ENCODE measurements at places on chromosomes 11 and 22. TPM values are rescaled to one million over a fixed set of nuclear protein-coding genes. Genes with fewer than 3 reads are reported as not detected.

The LIF gene
- total RNA-seq, result not detected

The TCN1 gene
- not detected for total RNA-seq

The GGT5 gene
- 95.9 TPM for total RNA-seq

The DDTL gene
- total RNA-seq, result not detected

The OR2AT4 gene
- total RNA-seq, result not detected

The GPHA2 gene
- not detected for total RNA-seq

The CARNS1 gene
- total RNA-seq, result 3.3 TPM

GRCh38 chr11:31757260-31757835, 53.8 kb downstream of the PAX6 start:
- H3K27me3 ChIP-seq, result no peaks in the 10 kb centered on the region
- no peak overlapping the region for H3K27ac ChIP-seq
- no peak overlapping the region for H3K4me3 ChIP-seq
- no peak for DNase-seq
- no peaks in the 10 kb centered on the region for H3K36me3 ChIP-seq

GRCh38 chr11:12048936-12049790, 40.7 kb upstream of the DKK3 start:
- no peak overlapping the region for H3K4me3 ChIP-seq
- no peaks in the 10 kb centered on the region for H3K27me3 ChIP-seq
- H3K4me1 ChIP-seq, result no peaks in the 10 kb centered on the region
- DNase-seq, result no peak

GRCh38 chr11:27557226-27557625, 50.7 kb upstream of the LIN7C start:
- no peak for DNase-seq
- no peaks in the 10 kb centered on the region for H3K27me3 ChIP-seq
- no peaks in the 10 kb centered on the region for H3K4me1 ChIP-seq
- no peak overlapping the region for H3K4me3 ChIP-seq
- H3K36me3 ChIP-seq, result no peaks in the 10 kb centered on the region
- H3K27ac ChIP-seq, result no peak overlapping the region

DNA sequence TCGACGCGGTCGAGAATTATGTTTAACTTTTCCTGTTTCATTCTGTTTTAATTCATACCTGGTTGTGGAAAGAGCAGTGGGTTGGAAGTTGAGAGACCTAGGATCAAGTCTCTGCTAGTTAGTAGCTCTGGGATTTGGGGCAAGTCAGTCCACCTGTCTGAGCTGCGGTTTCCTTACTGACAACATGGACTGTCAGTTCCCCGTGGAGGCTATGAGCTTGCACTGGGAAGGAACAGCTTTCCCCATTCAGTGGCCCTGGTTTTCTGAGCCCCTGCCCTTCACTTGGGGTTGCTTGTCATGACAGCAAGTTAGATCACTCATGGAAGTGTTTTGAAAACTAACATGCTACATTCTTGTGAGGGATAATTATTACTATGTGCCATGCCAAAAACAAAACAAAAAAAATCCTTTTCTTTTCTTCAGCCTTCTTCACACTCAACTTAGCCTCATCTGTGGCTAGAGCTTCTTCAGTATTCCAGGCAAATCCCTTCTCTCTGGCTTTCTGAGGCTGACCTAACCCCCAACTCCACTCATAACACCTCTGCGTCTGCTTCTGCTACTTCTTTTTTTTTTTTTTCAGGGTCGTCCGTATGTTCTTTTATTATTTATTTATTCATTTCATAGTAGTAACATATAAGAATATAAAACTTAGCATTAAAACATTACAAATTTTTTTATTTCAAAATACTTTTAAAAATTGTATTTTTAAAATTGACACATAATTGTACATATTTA, 43.0 kb upstream of the ZBED5 start:
- no peak for DNase-seq
- H3K27ac ChIP-seq, result peak overlapping the region; percentile 91
- H3K4me1 ChIP-seq, result peaks cover 18% of the 10 kb centered on the region
- no peaks in the 10 kb centered on the region for H3K27me3 ChIP-seq
- H3K36me3 ChIP-seq, result no peaks in the 10 kb centered on the region
- no peak overlapping the region for H3K4me3 ChIP-seq

GRCh38 chr22:35328472-35328885, 28.8 kb downstream of the TOM1 start:
- no peak overlapping the region for H3K4me3 ChIP-seq
- H3K36me3 ChIP-seq, result no peaks in the 10 kb centered on the region
- DNase-seq, result no peak
- peaks cover 4% of the 10 kb centered on the region for H3K4me1 ChIP-seq
- no peaks in the 10 kb centered on the region for H3K27me3 ChIP-seq
- H3K27ac ChIP-seq, result no peak overlapping the region

DNA sequence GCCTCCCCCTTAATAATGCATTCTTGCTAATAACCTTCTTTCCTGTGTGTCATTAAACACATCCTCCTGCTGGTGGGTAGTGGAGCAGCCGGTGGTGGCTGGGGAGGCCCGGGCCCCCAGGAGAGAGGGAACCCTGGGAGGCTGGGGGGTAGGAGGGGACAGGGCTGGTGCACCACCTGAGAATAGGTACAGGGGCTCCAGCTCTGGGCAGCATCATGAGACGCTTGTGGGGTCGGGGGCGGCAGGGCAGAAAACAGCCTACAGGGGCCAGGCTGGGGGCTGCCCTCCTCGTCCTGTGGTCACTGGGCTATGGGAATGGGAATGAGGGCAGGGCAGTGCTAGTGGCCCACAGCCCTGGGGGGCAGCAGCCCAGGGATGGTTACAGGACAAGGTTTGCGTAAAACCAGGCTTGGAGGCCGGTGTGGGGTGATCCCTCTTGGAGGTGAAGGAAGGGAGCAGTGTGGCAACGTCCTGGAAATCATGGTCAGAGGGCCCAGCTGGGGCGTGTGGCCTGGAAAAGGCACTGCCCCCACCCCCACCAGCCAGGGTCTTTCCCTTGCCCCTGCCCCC, 18.5 kb upstream of the CCDC188 start:
- DNase-seq, result no peak
- no peaks in the 10 kb centered on the region for H3K4me1 ChIP-seq
- H3K36me3 ChIP-seq, result no peaks in the 10 kb centered on the region
- H3K27me3 ChIP-seq, result no peaks in the 10 kb centered on the region
- H3K27ac ChIP-seq, result no peak overlapping the region

- H3K27ac ChIP-seq, result no peak overlapping the region
- no peaks in the 10 kb centered on the region for H3K4me1 ChIP-seq
Observed at GRCh38 chr11:125239585-125240560, 75.3 kb downstream of the PKNOX2 start.

DNA sequence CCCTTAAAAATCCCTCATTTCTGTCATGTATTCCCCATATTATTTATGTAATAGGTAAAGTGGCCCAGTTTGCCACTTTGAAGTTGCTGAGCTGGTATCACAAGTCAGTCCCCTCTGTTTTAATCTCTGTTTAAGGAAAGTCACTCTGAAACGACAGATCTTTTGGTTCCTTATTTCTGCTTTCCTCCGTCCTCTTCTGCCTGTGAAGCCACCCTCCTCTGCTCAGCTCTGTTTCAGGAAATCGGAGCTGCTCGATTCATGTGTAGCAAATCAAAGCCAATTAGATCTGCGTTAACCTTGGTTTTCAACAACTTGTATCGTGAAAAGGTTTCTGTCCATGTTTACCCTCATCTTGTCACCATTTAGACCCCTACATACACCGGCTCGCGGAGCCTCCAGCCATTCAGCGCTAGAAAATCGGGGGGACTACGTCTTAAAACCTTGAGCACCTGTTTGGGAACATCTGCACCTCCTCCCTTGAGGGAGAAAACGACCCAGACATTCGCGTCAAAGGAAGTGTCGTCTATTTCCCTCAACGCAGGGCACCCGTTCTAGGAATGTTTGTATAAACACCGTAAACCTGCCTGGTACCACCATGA, 576 bp upstream of the SC5D start:
- H3K36me3 ChIP-seq, result no peaks in the 10 kb centered on the region
- peak overlapping the region; percentile 87 for H3K27ac ChIP-seq
- H3K4me3 ChIP-seq, result peak overlapping the region; percentile 92
- no peak for DNase-seq
- no peaks in the 10 kb centered on the region for H3K27me3 ChIP-seq

- H3K36me3 ChIP-seq, result no peaks in the 10 kb centered on the region
- no peak overlapping the region for H3K4me3 ChIP-seq
- H3K27ac ChIP-seq, result no peak overlapping the region
- DNase-seq, result no peak
- H3K27me3 ChIP-seq, result no peaks in the 10 kb centered on the region
Observed at GRCh38 chr11:66036334-66036710, 10.0 kb upstream of the CATSPER1 start.

- DNase-seq, result no peak
- no peaks in the 10 kb centered on the region for H3K4me1 ChIP-seq
- H3K27ac ChIP-seq, result no peak overlapping the region
- H3K27me3 ChIP-seq, result no peaks in the 10 kb centered on the region
Observed at GRCh38 chr11:43222215-43222614, 89.6 kb upstream of the API5 start.

GRCh38 chr22:25845985-25846745, 104.2 kb downstream of the MYO18B start:
- no peak overlapping the region for H3K4me3 ChIP-seq
- DNase-seq, result no peak
- no peaks in the 10 kb centered on the region for H3K36me3 ChIP-seq
- no peak overlapping the region for H3K27ac ChIP-seq
- no peaks in the 10 kb centered on the region for H3K27me3 ChIP-seq

DNA sequence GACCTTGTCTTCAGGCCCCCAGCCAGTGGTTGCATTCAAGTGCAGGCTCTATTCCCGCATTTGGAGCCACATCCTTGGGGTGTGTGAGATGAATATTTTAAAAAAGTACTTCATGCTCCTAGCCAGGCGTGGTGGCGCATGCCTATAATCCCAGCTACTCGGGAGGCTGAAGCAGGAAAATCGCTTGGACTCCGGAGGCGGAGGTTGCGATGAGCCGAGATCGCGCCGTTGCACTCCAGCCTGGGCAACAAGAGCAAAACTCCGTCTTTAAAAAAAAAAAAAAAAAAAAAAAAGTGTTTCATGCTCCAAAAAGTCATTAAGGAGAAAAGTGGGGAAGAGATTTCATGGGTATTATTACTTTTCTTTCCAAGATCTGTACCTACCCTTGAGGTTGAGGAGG, 18.0 kb downstream of the SCUBE1 start:
- DNase-seq, result no peak
- no peak overlapping the region for H3K4me3 ChIP-seq
- no peak overlapping the region for H3K27ac ChIP-seq
- no peaks in the 10 kb centered on the region for H3K27me3 ChIP-seq

DNA sequence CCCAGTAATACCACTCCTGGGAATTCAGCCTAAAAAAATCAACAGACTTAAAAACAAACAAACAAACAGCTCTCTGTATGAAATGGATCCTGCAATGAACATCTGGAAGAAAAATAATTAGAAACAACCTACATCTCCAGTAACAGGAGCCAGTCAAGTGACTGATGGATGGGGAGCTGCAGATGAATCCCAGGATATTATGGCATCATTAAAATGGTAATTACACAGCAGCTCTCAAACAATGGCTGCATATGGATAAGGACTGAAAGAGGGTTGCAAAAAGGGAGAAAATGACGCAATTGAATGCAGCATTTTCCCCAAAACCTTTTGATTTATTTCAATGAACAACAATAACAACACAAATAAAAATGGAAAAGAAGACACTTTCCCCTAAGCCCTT, 4.1 kb downstream of the NPTXR start:
- no peaks in the 10 kb centered on the region for H3K36me3 ChIP-seq
- H3K4me3 ChIP-seq, result no peak overlapping the region
- no peaks in the 10 kb centered on the region for H3K27me3 ChIP-seq
- no peak for DNase-seq
- no peak overlapping the region for H3K27ac ChIP-seq
- no peaks in the 10 kb centered on the region for H3K4me1 ChIP-seq

- no peaks in the 10 kb centered on the region for H3K36me3 ChIP-seq
- H3K4me3 ChIP-seq, result no peak overlapping the region
- H3K27ac ChIP-seq, result no peak overlapping the region
- no peak for DNase-seq
Observed at GRCh38 chr11:74866557-74866956, 82.3 kb downstream of the XRRA1 start.

- no peaks in the 10 kb centered on the region for H3K36me3 ChIP-seq
- H3K4me1 ChIP-seq, result no peaks in the 10 kb centered on the region
- no peak overlapping the region for H3K27ac ChIP-seq
Observed at GRCh38 chr11:3700410-3700809, 29.2 kb upstream of the CHRNA10 start.

DNA sequence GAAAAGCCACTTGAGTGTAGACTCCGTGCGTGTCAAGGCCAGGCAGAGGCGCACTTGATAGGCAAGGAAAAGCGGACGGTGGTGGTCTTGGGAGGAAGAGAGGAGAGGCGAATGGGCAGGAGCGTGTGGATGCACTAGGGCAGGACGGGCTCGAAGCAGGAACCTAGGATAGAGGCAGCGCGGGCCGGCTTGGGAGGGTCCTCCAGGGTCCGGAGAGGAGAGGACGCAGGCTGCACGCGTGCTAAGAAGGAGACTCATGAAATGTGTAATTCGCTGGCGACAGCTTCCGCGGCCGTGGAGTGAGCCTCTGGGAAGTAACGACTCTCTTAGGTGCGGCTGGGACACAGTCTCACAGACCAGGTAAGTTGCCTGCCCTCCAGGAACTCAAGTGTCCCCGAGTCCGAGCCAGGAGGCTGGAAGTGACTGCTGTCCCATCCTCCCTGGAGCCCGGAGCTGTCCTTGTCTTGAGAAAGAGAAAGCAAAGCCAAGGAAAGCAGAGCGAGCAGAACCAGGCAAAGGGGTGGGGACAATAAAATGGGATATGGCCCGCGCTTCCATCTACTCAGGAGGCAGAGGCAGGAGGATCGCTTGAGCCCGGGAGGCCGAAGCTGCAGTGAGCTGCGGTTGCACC, 874 bp upstream of the IL17RA start:
- H3K36me3 ChIP-seq, result no peaks in the 10 kb centered on the region
- H3K4me1 ChIP-seq, result peaks cover 9% of the 10 kb centered on the region
- DNase-seq, result no peak
- peak overlapping the region; percentile 86 for H3K27ac ChIP-seq
- H3K27me3 ChIP-seq, result no peaks in the 10 kb centered on the region

- no peak for DNase-seq
- H3K36me3 ChIP-seq, result no peaks in the 10 kb centered on the region
- H3K27me3 ChIP-seq, result no peaks in the 10 kb centered on the region
Observed at GRCh38 chr11:59289356-59290181, 69.1 kb upstream of the OR5AN1 start.

- no peak overlapping the region for H3K27ac ChIP-seq
- H3K27me3 ChIP-seq, result no peaks in the 10 kb centered on the region
- no peak overlapping the region for H3K4me3 ChIP-seq
- H3K4me1 ChIP-seq, result no peaks in the 10 kb centered on the region
Observed at GRCh38 chr11:95137299-95137698, 47.7 kb downstream of the ENDOD1 start.

DNA sequence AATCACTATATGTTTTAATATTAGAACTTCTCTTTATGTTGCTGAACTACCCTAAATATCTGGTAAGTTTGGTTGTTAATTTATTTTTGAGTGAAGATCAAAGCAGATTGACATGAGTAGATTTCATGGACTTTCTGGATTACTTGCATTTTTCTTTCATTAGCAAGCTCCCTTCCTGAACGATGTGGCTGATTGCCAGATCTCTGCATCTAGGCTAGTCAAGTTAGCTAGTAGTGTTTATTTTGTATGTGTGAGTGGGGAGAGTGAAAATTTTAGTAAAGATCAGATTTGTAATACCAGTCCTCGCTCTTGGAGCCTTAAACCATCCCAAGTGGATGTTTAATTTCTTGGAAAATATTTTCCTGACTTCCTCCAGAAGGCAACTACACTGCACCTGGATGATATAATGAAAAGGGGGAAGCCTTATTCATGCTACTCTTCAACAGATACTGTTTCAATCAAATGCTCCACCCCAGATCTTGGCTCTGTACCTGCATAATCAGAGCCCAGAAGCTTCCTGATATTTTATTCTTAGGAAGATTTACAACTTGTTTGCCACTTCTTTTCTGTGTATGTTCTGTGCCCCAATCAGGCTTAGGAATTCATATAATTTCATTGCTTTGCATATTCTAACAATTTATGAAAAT, 143.2 kb upstream of the GRIA4 start:
- no peak for DNase-seq
- no peaks in the 10 kb centered on the region for H3K36me3 ChIP-seq
- no peaks in the 10 kb centered on the region for H3K4me1 ChIP-seq
